Glutamatergic neuron (in vitro differentiated cells): ENCODE measurements at places on chromosomes 1 and 21.

DNA sequence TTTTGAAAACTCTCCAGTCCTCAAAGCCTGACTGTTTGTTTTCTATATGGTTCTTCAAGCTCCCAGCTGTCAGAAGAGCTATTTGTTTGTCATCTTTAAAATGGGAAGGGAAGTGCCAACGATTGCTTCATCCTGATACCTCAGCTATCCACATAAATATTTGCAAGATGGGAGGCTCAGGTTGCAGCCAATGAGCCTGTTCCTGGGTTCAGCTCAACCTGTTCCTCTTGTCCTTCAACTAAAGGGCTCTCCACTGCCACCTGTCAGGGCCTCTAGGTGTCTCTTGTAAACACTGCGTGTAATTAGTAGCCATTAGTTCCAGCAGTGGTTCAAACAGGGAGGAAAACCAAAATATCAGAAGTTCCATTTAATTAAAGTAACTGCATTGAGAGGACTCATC is 445.1 kb downstream of the AJAP1 start:
- no peak for DNase-seq

DNA sequence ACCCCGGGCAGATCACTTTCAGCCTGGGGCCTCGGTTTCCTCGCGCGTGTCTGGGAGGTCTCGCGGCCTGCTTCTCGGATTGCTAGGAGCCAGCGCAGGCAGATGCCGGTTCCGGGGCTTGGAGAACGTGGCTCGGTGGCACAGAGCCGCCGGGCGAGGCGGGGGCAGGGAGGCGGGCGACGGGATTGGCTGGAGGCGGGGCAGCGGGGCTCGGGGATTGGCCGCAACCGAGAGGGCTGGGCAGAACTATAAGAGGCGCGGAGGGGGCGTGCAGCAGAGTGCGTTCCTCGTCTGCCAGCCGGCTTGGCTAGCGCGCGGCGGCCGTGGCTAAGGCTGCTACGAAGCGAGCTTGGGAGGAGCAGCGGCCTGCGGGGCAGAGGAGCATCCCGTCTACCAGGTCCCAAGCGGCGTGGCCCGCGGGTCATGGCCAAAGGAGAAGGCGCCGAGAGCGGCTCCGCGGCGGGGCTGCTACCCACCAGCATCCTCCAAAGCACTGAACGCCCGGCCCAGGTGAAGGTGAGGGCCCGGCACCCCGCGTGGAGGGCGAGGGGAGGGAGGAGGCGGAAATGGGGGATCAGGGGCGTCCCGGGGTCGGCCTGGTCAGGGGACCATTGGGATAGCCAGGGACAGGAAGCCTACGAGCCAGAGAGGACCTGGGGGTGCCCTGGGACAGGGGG is at the start of gene MFSD2A:
MFSD2A (plus strand) TSS at position 276 of the 677 bp plus-strand sequence; CDS start at position 424, 148 bp downstream.
- DNase-seq, result peak; percentile 91

DNA sequence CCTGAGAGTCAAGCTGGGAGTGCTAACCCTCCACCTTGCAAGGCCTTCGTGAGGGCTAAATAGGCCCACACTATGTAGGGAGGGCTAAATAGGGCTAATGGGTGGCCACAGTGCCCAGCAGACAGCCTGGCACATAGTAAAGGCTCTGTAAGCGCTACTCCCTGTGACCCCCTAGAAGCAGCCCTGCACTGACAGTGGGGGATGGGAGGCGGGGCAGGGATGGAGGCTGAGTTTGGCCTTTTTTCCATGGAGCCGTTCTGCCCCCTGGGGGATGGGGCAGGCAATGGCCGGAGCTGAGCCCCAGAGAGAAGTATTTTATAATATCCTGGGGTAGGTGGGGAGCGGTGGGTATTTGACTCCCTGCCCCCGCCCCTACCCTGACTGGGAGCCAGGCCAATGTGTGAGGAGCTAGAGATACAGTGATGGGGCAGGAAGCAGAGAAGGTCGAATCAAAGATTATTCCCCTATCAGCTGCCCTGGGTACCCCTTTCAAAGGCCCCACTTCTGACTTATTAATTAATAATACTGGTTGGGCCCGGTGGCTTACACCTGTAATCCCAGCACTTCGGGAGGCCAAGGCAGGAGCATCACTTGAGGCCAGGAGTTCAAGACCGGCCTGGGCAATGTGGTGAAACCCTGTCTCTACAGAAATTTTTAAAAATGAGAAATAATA is 42.3 kb downstream of the LACTBL1 start:
- DNase-seq, result peak; percentile 89

DNA sequence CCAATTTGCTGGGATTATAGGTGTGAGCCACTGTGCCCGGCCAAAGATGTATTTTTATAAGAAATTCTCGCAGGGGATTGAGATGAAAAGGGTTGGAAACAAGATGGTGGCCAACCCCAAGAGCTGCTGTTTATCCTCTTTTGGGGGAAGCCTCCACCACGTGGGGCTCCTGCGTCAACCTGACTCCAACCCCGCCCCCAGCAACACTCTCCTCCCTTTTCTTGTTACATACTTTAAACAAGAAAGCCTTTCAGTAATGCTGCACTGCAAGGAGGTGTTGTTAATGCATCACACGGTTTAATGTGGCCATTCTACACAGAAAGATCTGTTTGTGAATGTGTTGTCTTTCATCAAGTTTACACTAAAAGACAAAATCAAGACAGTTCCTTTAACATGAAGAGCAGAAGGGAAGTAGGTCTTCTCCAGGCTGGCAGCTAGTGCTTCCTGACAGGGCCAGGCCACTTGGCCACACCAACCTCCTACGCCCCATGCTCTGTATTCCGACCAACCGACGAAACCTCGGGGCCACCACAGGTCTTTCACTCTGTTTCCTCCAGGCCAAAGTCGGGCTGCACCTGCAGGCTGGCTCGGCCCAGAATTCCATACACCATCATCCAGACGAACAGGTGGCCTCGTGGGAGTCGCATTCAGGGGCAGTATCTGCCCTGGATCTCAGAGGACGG is 25.9 kb downstream of the C2CD2 start:
- DNase-seq, result no peak

GRCh38 chr1:167472752-167473521 is 45.4 kb downstream of the CD247 start:
- DNase-seq, result no peak

GRCh38 chr1:11443961-11444658 is 34.8 kb upstream of the DISP3 start:
- no peak for DNase-seq

DNA sequence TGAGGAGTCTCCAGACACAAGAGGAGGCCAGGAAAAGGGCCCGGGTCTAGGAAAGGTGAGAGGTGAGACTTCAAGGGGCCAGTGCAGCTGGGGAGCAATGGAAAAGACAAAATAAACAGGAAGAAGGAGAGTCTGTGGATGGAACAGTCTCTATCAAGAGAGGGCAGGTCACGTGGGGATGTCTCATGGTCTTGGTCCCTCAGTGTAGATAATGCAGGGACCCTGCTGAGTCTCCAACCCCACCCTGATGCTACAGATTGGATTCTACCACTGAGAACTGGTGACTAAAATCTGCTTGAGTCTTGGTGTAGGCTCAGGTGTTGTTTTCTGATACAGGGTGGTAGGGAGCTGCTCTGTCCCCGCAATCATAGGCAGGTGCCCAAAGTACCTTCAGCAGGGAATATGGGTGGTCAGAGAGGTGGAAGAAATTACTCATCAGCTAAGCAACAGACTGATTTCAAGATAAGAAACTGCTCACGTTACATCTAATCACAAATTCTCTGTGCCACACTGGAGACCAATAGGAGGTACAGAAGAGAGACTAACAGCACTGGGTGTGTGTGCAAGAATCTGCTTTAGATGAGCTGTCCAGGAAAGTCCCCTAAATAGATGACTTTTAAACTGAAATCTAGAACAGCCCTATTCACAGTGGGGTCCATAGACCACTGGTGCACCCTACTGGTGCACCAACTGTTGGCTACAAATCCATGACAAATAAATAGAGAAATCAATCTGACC is 101.5 kb upstream of the TLR5 start:
- DNase-seq, result no peak

GRCh38 chr1:106676021-106676420 is 380.5 kb upstream of the PRMT6 start:
- DNase-seq, result no peak

DNA sequence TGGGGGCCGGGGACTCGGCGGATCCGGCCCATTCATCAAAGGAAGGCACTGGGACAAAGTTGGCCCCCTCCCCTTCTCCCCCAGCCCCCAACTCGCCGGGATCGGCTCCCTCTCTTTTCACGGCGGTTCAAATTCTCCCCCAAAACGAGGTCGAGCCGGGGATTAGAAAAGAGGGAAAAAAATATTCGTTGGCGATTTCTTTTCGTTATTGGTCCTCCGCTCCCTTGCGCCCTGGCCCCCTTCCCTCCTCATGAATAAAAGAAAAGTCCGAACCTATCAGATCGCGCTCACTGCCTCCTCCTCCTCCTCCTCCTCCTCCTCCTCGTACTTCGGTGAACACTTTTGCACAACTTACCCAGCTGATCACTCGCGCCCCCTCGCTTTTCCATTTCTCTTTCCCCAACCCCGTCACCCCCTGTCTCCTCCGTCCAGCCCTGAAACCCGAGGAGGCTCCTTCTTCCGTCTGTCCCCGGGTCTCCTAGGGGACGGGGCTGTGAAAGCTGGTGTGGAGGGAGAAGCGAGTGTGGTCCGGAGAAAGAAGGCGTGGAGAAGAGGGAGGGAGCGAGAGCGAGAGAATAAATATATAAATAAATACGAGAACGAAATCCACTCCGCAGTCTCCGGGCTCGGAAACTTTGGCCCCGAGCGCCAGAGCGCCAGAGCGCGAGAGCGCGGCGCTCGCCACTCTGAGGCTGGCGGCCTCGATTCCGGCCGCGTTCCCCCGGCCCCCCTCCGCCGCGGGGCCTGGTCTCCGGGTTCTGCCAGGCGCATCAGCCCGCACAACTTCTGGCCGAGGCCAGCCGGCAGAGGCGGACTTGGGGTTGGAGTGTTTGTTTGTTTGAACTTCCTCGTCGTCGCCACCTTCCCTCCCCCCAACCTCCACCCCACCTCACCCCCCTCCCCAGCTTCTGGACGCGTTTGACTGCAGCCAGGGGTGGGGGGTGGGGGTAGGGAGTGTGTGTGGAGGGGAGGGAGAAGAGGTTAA is at the start of gene PAX7:
PAX7 (plus strand) TSS at position 336 of the 985 bp plus-strand sequence. CDS start 758 bp downstream, outside the sequence.
- no peak for DNase-seq

GRCh38 chr1:221097479-221098281 is 218.4 kb downstream of the HLX start:
- no peak for DNase-seq

GRCh38 chr1:170586321-170587252 is 54.6 kb downstream of the GORAB start:
- no peak for DNase-seq

GRCh38 chr1:235401251-235401650 is 34.0 kb downstream of the TBCE start:
- no peak for DNase-seq

GRCh38 chr1:91757763-91758460 is 128.0 kb downstream of the TGFBR3 start:
- no peak for DNase-seq

DNA sequence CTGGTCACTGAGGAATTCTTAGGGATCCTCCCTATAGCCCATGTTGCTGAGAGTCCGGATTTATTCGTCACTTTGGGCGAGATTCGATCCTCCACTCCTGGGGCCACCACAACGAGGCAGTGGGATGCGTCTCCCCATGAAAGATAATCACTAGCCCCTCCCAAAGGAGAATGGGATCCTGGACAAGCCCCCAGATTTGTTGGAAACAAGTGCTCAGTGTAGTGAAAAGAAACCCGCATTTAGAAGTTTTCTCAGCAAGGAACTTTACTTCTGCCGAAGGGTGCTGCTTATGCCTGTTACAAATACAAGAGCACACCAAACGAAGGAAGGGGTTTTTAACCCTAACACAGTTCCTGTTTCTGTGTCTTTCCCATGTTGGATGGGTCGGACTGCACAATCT is 83.3 kb downstream of the ZFYVE9 start:
- DNase-seq, result no peak
